NB4 (cell line): ENCODE measurements at places on chromosomes 5 and 9.

DNA sequence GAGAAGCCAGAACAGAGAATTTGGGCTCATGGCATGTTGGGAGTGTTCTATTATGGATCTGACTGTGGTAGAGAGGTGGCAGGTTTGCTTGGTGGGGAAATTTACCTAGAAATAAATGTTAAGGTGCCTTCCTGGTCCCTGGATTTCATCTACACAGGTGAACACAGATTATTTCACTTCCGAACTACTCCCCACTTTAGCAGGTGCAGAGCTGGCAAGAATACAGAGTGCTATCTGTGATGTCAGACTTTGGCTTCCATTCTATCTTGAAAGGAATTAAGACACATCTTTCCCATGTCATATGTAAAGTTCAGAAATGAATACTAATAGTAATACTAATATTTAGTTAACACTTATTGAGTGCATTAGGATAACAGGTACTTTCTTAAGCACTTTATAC, 234.0 kb downstream of the KCTD16 start:
- DNase-seq = no peak

DNA sequence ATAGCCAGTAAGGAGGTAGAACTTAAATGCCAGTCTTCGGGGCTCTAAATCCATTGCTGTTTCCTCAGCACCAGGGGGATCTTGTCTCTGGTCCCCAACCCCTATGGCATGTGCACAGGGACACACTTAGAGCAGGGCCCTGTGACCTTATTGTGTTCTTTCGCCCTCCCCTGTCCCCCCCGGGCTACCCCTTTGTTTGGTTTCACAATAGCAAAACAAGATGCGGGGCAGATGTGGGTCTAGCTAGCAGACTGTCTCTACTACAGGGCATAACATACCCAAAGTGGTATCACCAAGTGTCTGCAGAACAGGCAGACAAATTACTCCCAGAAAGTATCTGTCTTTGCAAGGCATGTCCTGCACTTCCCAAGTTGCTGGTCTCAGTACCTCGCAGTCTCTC, 2.1 kb downstream of the FBLL1 start:
- no peak for DNase-seq

DNA sequence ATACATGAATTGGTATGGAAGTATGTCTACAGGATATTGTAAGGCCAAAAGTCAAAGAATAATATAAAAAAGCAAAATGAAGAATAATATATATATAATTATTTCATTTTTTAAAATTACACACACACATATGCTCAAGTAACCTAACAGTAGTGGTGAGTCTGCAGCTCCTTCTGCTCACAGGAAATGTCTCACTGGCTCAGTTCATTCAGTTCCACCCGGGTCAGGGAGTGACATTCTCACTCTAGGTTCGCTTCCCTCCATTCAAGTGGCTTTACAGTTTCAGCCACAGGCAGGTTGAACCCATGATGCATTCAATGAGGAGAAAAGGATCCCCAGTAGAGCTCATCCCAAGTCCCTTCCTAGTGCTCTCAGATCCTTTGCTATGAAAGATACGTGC, 90.8 kb downstream of the SUSD1 start:
- no peak for DNase-seq

DNA sequence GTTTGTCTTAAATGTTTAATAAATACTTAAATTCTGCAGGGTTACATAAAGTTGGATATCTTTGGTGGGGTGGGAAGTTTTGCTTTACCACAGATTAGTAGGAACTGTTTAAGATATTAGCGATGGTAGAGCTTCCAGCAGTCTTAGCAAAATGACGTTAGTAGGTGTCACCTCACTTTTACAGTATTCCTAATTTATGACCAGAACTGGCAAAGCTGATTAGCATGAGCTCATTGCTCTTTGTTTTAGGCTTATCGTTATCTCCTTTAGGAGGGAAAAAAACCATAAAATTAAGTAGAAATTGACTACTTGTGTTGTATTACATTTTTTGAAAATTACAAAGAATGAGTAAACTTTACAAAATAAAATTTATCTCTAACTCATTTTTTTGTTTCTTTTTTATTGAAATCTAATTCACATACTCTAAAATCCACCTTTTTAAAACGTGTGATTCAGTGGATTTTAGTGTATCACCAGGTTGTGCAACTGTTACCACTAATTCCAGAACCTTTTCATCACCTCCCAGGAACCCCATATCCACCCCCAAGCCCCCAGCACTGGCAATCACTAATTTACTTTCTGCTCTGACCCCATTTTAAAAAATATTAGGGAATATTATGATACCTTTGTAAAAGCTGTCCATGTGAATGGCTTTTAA, 129.5 kb downstream of the TRIO start:
- DNase-seq = no peak

GRCh38 chr5:88746438-88746882, 136.5 kb downstream of the MEF2C start:
- no peak for DNase-seq
